ENCODE measurements at places on chromosomes 11 and 22. TPM values are rescaled to one million over a fixed set of nuclear protein-coding genes. Genes with fewer than 3 reads are reported as not detected.

The DGAT2 gene
- total RNA-seq = 1.3 TPM

The TMEM184B gene
- total RNA-seq = 25.4 TPM

The KRTAP5-1 gene
- total RNA-seq = not detected

GRCh38 chr11:125588505-125588904 lies 4.1 kb upstream of the STT3A start:
- peak; percentile 31 for DNase-seq

- DNase-seq = no peak
These were observed 53.1 kb downstream of the FBXO7 start for GRCh38 chr22:32527756-32528155.

DNA sequence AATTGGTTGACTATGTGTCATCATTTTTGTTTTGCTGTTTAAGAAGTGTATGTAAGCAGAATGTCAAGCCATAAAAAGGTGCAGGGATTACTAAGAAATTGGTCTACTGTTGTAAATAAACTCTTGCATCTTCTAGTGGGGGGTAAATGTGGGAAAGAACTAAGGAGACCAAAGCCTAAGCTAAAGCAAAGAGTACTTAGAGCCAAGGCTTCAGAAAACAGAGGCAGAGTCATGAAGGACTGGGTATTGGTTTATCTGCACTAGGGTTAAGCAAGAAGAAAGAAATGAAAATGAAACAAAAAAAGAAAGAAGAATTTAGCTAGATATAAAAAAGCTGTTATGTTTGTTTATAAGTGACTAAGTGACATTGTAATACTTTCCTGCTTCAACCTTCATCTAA lies 628.1 kb downstream of the METTL15 start:
- no peak for DNase-seq

- DNase-seq = no peak
These were observed 64.5 kb downstream of the MPPED1 start for GRCh38 chr22:43476341-43476740.

DNA sequence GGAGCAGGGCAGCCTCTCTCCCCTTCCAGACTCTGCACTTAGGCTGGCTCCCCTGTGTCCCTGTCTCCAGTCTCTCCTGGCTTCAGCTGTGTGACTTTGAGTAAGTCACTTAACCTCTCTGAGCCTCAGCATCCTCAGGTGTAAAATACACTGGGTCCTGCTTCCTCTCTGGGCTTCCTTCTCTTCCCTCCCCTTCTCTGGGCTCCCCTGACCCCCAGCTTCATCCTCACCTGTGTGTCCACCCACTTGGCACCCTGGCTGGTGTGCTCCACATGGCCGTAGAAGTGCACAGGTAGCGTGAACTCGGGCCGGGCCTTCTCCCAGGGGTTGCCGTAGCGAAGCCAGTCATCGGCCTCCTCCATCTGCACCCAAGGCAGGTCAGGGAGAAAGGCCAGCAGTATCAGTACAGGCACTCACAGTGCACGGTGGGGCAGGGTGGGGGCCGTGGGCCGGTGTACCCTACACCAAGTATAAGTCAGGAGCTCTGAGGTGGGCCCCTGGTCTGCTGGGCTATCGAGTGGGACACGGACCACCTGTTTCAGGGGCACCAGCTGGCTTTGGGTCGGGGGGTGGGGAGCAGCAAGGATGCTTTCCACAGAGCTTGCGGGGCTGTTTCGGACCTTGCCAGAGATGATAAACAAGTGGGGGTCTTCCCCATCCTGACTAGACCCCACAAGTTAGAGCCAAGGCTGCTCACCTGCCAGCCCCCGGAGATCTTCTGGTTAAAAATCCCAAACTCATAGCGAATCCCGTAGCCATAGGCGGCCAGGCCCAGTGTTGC lies 2.0 kb downstream of the PYGM start:
- no peak for DNase-seq

GRCh38 chr11:81203876-81204275 lies 1529.8 kb downstream of the FAM181B start:
- no peak for DNase-seq

DNA sequence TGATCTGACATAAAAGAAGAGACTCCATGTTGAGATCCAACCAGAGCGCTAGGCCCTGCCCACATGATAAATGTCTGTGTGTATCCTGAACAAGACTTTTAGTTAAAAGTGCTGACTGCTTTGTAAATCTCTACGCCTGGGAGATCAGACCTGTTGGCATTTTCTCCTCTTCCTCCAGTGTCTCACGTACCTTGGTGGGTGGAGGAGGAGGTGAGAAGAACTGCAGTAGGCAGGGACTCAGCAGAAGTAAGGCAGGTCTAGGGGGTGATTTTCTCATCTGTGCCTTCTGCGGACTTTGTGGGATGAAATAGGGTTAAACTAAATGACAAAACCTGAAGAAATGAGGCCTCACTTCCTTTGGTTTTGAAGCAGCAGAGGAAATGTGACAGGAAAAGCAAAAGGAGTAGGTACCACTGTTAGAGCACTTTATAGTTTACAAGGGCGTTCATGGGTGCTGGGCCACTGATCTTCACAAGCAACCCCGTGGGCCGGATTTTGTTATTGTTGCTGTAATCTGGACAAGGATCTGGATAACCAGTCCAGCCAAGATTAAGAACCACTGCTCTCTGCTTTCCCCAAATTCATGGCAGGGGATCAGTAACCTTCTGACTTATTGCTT lies 36.7 kb upstream of the PLET1 start:
- no peak for DNase-seq

GRCh38 chr11:22656130-22656529 lies 10.3 kb upstream of the GAS2 start:
- DNase-seq = no peak

- DNase-seq = no peak
These were observed 27.7 kb downstream of the RNH1 start for GRCh38 chr11:479311-479710.

DNA sequence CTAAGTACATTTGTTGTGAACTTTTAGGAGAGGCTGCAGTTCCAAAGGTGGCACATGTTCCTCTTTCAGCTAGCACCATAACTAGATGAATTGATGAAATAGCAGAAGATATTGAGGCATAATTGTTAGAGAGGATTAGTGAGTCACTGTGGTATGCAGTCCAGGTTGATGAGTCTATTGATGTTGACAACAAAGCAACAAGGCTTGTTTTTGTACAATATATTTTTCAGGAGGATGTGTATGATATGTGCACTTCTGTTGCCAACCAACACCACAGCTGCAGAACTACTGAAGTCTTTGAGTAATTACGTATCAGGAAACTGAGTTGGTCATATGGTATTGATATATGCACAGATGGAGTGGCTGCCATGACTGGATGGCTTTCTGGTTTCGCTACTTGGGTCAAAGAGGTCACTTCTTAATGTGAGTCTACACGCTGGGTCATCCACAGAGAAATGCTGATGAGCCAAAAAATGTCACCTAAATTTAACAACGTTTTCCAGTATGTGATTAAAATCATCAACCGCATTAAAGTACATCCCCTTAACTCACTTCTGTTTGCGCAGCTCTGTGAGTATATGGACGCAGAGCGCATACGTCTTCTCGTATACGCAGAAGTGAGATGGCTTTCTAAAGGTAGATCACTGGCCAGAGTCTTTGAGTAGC lies 261.3 kb upstream of the ANO5 start:
- DNase-seq = no peak

- DNase-seq = peak; percentile 46
These were observed 217.0 kb downstream of the DYNC2H1 start for GRCh38 chr11:103326070-103326794.

DNA sequence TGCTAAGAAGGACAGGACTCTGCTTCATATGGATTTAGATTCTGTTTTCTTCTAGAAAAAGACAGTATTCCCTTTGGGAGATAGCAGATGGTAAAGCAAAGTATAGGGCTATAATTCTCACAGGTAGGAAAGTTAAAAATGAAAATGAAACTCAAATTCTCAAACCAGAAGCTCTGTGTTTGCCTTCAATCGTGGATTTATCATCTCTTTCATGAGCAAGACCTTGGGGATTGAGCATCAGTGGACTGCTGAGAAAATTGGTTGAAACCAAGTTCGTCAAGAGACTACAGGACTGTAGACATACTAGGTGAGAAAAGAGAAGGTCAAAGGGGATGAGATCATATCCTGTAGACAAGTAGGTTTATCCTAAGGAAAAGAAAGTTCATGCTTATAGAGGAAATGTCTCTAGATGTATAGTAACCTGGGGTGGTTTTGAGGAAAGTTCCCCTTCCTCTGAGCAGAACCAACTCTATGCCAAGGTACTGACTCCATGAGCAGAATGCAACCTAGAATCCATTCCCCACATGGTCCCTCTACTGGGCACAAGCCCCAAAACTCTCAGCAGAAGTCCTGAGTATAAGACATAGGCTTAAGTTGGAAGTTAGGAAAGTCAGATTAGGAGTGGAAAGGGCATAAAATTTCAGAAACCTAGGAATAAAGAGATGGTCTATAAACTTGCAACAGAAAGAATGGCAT lies 46.5 kb downstream of the SLC5A12 start:
- DNase-seq = no peak

DNA sequence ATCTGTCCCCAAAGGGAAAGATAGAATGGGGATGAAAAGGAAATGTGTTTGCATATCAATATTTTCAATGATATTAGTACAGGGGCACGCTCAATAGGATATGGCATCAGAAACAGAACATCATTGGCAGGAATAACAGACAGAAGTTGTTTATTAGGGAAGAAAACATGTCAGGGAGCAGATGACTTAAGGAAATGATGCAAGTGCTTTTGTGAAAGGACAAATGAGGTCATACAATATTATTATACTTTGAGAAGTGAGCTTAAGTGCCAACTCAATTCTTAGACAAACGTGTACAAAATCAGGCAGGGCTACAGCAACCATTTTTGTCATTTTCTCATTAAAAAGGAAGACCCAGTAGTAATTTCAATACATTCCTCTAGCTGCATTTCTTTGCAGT lies 388.4 kb downstream of the SOX6 start:
- peak; percentile 78 for DNase-seq
